Iris pigment epithelial cell (primary cell): ENCODE measurements at places on chromosomes 11 and 22.
A peak's percentile ranks its signal among the peaks of the same experiment; 100 is the strongest.

- DNase-seq = no peak
Observed at GRCh38 chr11:84103096-84103495, 816.9 kb upstream of the CCDC90B start.

DNA sequence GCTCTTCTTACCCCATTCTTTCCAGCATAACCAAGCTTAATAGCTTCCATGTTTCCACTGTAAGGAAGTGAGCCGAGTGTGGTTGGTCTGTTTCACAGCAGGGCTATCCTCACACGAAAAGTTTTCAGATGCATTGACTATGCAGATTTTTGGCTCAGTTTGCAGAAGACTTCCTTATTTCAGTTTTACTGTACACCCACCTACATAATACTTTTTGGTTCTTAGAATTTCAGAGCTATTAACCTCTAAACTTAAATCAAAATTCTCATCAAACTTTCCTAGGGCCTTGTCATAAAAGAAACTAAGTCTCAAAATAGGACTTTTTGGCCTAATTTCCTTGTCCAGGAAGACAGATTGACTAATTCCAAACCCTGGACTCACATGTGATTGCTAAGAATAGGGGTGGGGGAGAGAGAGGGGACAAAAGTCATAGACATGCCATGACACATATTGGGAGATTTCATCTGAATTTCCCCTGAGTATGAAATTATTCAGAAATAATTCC lies 7.3 kb upstream of the EHF start:
- DNase-seq = no peak

DNA sequence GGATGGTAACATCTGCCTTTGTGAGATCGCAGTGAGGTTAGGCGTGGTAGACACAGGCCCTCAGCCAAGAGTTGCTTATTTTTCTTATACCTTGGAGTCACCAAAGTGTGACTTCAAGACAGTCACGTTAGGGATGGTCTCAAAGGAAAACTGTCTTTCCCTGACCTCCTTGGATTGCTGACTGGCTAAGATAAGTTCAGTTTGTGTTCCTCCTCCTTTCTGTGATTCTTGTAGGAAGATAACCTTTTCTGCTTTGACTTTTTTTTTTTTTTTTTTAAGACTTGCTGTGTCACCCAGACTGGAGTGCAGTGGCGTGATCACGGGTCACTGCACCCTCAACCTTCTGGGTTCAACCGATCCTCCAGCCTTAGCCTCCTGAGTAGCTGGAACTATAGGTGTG lies 23.1 kb downstream of the TAB1 start:
- no peak for DNase-seq

DNA sequence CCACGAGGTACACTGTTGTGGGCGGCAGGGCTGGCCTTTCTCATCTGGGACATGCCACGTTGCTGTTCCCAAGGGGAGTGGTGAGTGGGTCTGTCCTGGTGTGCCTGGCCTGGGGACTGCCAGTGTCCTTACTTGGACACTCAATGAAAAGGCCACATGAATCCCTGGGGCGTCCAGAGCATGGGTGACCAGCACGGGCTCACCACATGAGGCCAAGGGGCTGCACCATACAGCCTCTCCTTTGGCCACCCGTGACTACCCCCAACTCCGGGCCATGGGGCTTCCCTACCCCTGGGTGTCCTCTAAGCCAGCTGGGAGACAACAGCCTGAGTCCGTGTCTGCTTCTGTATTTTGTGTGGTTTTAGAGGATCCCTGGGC lies 20.2 kb upstream of the TXNRD2 start:
- DNase-seq = no peak

- no peak for DNase-seq
Observed at GRCh38 chr22:50004918-50005317, 7.6 kb downstream of the IL17REL start.

GRCh38 chr22:29718949-29719898 lies 579 bp upstream of the CABP7 start:
- DNase-seq = no peak

GRCh38 chr11:99925968-99926367 lies 761.1 kb upstream of the ARHGAP42 start:
- DNase-seq = no peak

DNA sequence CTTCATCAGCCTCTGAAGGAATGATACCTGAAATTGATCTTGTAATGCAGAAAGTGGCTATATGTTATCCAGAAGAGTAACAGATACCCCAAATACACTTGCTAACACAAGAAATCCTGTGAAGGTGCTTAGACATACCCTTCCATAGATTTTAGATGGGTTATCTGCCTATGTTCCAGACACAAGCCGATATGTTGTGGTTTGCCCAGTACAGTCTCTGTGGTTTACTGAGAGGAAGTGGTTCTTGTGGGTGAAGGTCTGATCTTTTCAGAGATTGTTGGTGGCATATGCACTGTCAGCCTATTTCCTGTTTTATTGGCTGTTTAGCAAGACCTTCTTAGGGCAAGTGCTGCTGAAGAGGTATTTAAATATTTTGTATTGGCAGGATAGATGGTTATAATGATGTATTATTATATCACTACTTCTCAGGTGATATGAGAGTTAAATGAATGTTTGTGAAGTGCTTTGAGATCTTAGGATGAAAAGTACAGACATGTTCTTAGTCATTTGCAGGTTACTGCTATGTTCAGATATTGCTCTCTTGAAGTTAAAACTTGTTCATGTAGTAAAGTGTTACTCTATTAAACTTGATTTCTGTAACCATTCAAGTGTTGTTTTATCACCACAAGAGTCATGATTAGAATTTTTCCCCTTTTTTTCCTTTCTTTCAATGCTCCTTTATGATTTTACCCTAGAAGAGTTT lies 8.2 kb downstream of the ARHGEF12 start:
- DNase-seq = peak; percentile 69

DNA sequence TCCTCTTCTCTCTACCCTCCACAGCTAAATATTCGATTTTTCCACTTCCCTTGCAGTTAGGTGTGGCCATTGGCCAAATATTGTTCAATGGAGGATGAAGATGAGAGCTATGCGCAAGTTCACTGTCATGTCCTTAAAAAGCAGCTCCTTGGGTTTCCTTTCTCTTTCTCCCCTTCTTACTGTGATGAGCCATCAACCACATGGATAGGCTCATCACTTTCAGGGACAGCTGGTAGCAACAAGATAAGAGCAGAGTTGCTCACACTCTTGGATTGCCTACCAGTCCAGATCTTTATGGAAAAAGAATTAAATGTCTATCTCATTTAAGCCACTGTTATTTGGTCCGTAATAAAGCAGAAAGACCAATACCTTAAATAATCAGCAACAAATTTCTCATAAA lies 377.0 kb downstream of the DDX10 start:
- no peak for DNase-seq

- DNase-seq = peak; percentile 99
Observed at GRCh38 chr11:29184939-29185890, 831.6 kb downstream of the KCNA4 start.

DNA sequence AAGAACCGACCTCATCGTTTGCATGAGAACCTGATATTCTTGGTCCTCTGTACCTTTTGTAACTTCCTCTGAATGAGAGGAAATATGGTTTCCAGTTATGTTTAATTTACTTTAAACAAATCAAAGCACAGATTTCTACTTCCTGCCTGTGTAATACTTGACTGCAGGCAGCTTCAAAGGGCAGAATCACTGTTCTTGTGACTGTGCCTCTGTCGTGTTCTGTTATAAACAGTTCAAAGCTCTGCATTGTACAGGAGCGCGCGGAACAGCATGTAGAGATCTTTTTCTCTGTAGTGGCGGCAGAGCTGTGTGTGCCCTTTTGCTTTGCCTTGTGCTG lies 73.2 kb upstream of the CLDN5 start:
- peak; percentile 13 for DNase-seq

GRCh38 chr11:34001557-34002064 lies 49.9 kb upstream of the CAPRIN1 start:
- no peak for DNase-seq

DNA sequence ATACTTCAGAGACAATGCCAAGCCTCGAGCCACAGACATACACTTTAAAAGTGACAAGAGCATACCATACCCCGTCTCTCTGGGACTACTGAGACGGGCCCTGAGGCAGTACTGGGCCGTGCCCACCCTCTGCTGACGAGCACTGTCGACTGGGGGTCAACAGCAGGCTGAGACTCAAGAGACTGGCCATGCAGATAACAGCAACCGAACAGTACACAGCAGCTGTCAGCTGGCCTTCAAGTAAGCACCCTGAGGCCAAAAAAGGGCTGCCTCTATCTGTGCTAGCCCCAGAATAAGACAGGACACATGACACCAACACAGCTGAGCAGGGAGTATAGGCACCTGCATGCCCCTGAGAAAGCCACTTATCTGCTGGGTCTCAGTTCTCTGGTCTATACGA lies 18.9 kb upstream of the TMEM121B start:
- no peak for DNase-seq

DNA sequence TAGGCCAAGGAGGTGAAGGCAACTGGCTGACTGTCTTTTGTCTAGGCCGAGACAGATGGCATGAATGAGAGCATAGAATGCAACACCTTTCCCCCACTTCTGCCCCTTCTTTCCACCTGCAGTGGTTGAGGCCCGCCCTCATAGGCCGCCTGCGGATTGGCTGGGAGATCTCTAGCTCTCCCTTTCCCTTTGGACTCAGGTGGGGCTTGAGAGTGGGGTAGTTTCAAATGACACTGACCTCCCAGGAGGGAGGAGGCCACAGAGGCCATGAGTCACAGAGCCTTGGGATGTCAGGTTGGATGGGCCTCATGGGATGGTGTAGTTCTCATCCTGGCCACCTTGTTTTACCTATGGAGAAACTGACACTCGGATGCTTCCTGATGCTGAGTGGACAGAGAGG lies 9.1 kb downstream of the MICAL2 start:
- no peak for DNase-seq

DNA sequence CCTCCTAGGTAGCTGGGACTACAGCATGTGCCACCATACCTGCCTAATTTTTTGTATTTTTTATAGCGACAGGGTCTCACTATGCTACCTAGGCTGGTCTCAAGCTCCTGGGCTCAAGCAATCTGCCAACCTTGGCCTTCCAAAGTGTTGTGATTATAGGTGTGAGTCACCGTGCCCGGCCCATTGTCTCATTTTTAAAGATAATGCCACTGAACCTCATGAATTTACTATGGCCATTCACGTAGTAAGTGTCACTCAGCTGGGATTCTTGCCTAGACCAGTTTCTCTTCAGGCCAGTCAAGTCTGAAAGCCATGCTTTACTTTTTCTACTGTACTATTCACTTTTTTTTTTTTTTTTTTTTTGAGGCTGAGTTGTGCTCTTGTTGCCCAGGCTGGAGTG lies 22.4 kb downstream of the DEPDC5 start:
- DNase-seq = no peak

- DNase-seq = peak; percentile 81
Observed at GRCh38 chr22:27115816-27116256, 458.4 kb downstream of the MIAT start.

DNA sequence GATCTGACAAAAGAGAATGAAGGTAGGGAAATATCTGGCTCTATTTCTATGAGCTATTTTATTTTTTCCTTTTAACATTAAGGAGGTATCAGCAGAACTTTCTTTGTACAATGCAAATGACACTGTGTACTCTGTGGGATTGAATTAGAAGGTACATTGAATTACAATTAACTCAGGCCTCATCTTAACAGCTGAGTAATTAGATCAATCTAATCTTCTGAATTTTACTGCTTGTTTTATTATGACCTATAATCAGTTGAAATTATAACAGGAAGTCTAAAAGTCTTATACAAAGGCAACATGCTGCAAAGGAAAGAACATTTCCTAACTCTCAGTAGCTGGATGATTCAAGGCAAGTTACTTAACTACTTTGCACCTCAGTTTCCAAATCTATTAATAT lies 69.8 kb downstream of the RELT start:
- DNase-seq = no peak

- no peak for DNase-seq
Observed at GRCh38 chr11:126861796-126862459, 138.6 kb downstream of the KIRREL3 start.

DNA sequence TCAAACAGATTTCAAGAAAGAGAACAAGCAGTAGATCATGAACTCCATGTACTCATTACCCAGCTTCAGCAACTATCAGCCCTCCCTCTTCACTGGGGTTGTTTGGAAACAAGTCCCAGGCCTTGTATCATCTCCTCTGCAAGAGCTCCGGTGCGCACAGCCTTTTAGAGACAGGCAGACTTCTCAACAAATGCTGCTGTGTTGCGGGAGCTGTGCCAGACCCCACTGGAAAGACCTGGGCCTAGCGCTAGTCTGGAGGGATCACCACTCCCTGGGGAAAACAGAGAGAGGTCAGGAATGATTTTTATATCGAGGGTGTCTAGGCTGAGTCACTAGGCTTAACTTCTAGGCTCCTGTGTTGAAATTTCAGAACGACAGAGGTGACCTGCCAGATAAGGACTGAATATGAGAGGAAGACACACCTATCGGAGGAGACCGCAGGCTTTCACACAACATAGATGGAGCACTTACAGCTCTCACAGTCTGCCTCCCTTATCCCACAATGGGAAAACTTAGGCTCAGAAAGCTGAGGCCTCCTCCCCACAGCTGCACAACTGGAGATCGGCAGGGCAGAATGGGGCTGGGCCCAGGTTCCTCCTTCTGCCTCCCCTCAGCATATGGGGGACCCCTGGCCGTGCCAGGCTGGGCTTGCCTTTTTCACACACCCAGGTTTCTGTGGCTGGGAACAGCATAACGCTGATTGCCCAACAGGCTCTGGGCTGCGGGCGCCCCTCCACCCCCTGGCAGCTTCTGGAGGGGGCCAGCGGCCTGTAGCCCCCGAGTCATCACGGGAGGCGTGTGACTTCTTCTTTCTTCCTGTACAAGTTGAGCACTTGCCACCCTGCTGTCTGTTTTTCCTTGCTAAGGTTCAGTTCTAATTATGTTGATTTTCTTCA lies 86.0 kb downstream of the PKNOX2 start:
- no peak for DNase-seq

GRCh38 chr11:96986516-96986915 lies 596.7 kb downstream of the JRKL start:
- no peak for DNase-seq

DNA sequence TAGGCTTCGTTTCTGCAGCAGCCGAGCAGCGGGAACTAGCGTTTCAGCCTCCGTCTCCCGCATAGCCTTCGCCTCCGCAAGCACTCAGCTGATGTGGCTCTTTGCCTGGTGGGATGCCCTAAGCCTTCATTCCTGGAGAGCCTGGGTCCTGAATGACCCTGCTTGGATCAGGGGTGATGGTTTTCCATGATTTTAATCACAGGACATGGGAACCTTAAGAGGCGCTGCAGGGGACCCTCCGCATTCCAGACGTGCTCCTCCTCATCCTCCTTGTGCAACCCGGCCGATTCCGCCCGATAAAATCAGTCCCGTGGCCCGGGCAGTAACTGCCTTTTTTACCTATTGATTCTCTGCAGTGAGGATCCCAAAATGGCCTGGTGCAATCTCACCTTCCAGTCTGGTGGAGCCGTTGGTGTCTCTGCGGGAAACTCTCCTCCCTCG lies 8.2 kb downstream of the C11orf21 start:
- DNase-seq = no peak
